ENCODE measurements at places on chromosomes 7 and 10.
A peak's percentile ranks its signal among the peaks of the same experiment; 100 is the strongest.

DNA sequence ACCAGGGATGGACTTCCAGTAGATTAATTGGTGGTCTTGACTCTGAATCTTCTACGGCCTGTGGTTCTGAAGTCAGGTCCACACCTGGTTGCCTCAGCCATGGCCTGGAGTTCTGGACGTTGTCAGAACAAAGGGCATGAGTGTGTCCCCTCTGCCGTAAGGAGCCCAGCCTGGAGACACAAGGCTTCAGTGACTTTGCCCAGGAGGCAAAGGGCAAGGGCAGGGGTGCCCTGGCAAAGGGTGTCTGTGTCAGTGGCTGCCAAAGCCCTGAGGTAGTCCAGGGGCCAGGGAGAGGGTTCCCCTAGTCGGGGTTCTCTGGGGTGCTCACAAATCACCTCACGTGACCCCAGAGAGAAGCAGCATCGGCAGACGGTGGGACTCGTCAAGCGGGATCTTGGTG, 273.2 kb upstream of the ZNF32 start:
- peaks cover 3% of the 10 kb centered on the region for H3K27me3 ChIP-seq
- peaks cover 13% of the 10 kb centered on the region for H3K36me3 ChIP-seq
- no peak for DNase-seq
- H3K4me1 ChIP-seq, result no peaks in the 10 kb centered on the region
- H3K4me3 ChIP-seq, result no peak overlapping the region

DNA sequence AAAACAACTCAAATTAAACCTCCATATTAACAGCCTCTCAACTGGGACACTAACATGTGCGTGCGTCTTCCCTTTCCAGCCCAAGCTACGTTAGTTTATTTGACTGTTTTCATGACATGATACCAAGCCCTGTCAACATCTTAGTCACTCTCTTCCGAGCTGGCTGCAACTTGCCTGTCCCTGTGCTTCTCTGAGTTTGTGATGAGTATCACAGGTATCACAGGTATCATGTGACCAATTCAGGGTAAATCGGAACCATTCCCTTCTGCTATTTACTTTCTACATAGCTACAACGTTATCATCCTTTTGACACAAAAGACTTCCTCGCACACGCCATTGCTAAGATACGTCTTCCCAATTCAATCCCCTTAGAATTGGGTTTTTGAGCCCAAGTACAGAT, 70.2 kb downstream of the CAV1 start:
- DNase-seq, result no peak
- H3K27ac ChIP-seq, result no peak overlapping the region
- H3K4me3 ChIP-seq, result no peak overlapping the region
- no peaks in the 10 kb centered on the region for H3K27me3 ChIP-seq
- no peaks in the 10 kb centered on the region for H3K36me3 ChIP-seq

DNA sequence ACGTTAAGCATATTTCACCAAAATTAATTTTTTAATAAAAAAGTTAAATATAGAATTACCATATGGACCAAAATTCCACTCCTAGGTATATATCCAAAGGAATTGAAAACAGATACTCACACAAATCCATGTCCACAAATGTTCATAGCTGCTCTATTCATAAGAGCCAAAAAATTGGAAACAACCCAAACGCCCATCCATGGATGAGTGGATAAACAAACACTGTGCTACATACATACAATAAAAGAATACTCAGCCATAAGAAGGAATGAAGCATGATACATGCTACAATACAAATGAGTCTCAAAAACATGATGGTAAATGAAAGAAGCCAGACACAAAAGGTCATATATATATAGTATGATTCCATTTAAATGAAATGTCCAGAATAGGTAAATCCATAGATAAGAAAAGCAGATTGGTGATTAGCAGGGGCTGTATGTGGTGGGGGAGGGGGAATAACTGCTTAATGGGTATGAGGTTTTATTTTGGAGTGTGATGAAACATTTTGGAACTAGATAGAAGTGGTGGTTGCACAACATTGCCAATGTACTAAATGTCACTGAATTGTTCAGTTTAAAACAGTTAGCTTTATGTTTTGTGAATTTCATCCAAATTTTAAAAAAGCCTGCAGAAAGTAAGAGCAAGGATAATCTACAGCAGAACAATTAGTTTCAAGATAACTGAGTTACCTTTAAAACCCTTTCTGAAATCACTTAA, 101.2 kb upstream of the EFCAB10 start:
- H3K4me1 ChIP-seq, result peaks cover 79% of the 10 kb centered on the region
- H3K36me3 ChIP-seq, result peaks cover 13% of the 10 kb centered on the region
- H3K4me3 ChIP-seq, result no peak overlapping the region
- peak overlapping the region; percentile 79 for H3K27ac ChIP-seq
- no peak for DNase-seq

GRCh38 chr7:158849768-158850544, 6.4 kb upstream of the DYNC2I1 start:
- H3K27me3 ChIP-seq, result peaks cover 6% of the 10 kb centered on the region
- no peak for DNase-seq
- H3K4me3 ChIP-seq, result no peak overlapping the region
- H3K4me1 ChIP-seq, result peaks cover 14% of the 10 kb centered on the region
- peaks cover 26% of the 10 kb centered on the region for H3K36me3 ChIP-seq

DNA sequence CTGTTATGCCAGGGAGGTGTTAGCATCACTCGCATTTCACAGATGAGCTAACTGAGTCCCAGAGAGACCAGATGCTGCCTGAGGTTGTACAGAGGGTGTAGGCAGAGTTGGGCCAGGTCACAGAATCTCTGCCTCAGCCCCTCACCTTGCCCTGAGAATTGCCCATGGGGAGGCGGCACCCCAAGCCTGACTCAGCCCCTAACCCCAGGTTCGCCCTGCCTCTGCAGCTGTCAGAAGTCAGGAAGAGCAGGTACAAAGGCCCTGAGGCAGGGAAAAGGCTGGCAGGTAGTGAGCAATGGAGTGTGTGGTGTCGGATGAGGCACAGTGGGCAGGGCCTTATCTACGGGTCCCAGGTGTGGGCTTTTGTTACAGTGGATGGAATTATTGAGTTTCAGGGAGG, 79.4 kb downstream of the MYL10 start:
- H3K36me3 ChIP-seq, result peaks cover 17% of the 10 kb centered on the region
- no peaks in the 10 kb centered on the region for H3K4me1 ChIP-seq
- H3K27ac ChIP-seq, result no peak overlapping the region
- no peaks in the 10 kb centered on the region for H3K27me3 ChIP-seq
- H3K4me3 ChIP-seq, result no peak overlapping the region

GRCh38 chr10:71969929-71970328, 5.7 kb downstream of the CHST3 start:
- H3K27ac ChIP-seq, result no peak overlapping the region
- H3K36me3 ChIP-seq, result no peaks in the 10 kb centered on the region
- H3K4me3 ChIP-seq, result no peak overlapping the region

DNA sequence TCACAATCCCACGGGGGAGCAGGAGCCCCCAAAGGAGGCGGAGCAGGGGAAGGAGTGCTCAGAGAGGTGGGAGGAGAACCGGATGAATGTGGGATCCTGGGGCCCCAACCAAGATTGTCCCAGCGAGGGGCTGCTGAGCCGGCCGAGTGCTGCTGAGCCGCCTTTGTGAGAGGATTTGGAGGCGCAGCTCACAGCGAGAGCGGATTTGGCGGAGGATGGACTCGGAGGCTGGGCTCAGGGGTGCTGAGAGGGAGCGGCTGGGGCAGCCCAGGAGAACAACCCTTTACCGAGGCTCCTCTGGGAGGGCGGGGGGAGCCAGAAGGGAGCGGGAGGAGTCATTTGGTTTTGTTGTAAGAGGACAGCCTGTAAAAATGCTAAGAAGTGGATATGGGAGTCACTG, 23.0 kb downstream of the GHRHR start:
- no peak overlapping the region for H3K27ac ChIP-seq
- peak; percentile 45 for DNase-seq
- H3K4me3 ChIP-seq, result peak overlapping the region; percentile 38
- H3K4me1 ChIP-seq, result peaks cover 73% of the 10 kb centered on the region
- H3K36me3 ChIP-seq, result no peaks in the 10 kb centered on the region

GRCh38 chr10:61410353-61411070, 42.7 kb downstream of the TMEM26 start:
- no peak overlapping the region for H3K4me3 ChIP-seq
- H3K27ac ChIP-seq, result no peak overlapping the region
- no peaks in the 10 kb centered on the region for H3K36me3 ChIP-seq
- H3K27me3 ChIP-seq, result no peaks in the 10 kb centered on the region

DNA sequence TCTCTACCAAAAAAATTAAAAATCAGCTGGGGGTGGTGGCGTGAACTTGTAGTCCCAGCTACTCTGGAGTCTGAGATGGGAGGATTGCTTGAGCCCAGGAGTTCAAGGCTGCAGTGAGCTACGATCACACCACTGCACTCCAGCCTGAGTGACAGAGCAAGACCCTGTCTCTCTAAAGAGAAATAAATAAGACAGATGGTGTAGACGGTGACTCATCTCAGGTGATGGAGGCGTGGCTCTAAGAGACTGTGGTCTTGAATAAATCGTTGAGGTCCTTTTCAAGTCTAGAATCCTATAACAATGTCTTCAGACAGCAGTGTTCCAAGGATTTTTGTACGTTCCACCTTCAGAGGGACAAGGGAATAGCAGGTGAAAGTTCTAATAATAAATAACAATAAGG, 53.8 kb upstream of the PFKFB3 start:
- no peaks in the 10 kb centered on the region for H3K36me3 ChIP-seq
- peaks cover 5% of the 10 kb centered on the region for H3K27me3 ChIP-seq
- peaks cover 38% of the 10 kb centered on the region for H3K4me1 ChIP-seq
- DNase-seq, result no peak
- no peak overlapping the region for H3K27ac ChIP-seq

GRCh38 chr7:30144657-30145306, 10.0 kb downstream of the MTURN start:
- no peak for DNase-seq
- H3K27me3 ChIP-seq, result no peaks in the 10 kb centered on the region
- H3K4me1 ChIP-seq, result 0 out of 2 replicates have a peak, but pooled peaks cover 3% of the 10 kb centered on the region

DNA sequence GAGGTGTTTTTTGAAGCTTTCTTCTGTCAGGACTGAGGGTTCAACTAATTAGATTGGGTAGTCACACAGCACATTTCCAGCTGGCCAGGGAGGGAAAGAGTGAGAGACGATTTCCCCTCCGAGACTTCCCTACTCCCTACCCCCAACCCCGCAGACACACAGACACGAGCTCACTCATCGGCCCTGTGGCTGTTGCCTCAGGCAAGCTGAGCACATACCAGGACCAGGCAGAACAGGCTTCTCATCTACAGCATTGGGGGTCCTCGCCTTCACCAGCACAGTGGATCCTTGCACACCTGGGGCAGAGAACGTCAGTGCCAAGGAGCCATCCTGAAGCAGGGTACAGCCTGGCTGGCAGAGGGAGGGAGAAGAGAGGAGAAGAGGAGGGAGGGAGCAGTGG, 144.1 kb downstream of the TMEM178B start:
- no peak for DNase-seq
- H3K4me1 ChIP-seq, result peaks cover 60% of the 10 kb centered on the region
- no peak overlapping the region for H3K4me3 ChIP-seq
- no peaks in the 10 kb centered on the region for H3K36me3 ChIP-seq

DNA sequence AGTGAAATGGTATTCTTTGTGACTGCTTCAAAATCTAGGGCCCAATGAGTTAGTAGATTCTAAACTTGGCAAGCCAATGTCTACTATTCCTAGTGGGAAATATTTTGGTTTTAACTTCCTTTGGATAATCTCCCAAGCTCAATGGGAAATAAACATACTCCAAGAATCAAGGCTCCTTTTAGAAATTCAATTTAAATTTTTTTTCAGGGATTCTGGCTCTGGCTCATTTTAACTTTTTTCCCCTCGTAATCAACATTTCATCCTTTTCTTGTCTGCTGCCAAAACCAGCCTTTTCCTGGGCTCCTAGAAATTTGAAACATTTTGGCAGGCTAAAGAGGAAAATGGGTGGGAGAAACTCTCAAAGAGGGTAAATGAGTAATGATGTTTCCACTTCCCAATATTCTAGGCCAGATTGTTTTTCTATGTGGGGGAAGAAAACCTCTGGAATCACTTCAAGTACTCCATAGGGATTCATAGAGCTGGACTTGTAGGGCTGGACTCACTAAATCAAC, 85.6 kb upstream of the AGR3 start:
- peaks cover 10% of the 10 kb centered on the region for H3K36me3 ChIP-seq
- H3K4me3 ChIP-seq, result no peak overlapping the region
- H3K27me3 ChIP-seq, result no peaks in the 10 kb centered on the region
- no peak for DNase-seq
- peaks cover 11% of the 10 kb centered on the region for H3K4me1 ChIP-seq

- H3K36me3 ChIP-seq, result peaks cover 3% of the 10 kb centered on the region
- DNase-seq, result no peak
- no peaks in the 10 kb centered on the region for H3K4me1 ChIP-seq
- peak overlapping the region; percentile 70 for H3K27ac ChIP-seq
- no peaks in the 10 kb centered on the region for H3K27me3 ChIP-seq
These were observed 7.6 kb downstream of the HACD1 start for GRCh38 chr10:17609523-17610079.

DNA sequence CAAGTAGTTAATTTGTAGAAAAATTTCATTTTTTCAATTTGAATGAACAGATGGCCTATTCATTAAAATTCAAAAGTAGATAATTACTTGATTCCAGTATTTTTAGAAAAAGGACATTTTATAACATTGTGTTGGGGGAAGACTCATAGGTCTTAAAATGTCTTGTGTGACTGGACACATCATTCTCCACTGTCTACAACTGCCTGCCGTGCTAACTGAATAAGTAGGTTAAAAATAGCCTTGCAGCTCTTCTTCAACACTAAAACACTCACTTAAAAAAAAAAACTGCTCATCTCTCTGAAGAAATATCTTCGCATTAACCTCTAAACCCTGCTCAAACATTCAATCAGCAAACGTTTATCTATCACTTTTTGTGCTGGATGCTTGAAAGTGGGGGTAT, 253.8 kb downstream of the CSTF2T start:
- H3K36me3 ChIP-seq, result no peaks in the 10 kb centered on the region
- no peak overlapping the region for H3K27ac ChIP-seq
- H3K27me3 ChIP-seq, result no peaks in the 10 kb centered on the region
- DNase-seq, result no peak
- H3K4me3 ChIP-seq, result no peak overlapping the region

GRCh38 chr10:8039321-8039881, 15.1 kb upstream of the GATA3 start:
- no peak overlapping the region for H3K27ac ChIP-seq
- peaks cover 2% of the 10 kb centered on the region for H3K36me3 ChIP-seq
- peaks cover 62% of the 10 kb centered on the region for H3K4me1 ChIP-seq
- peak overlapping the region; percentile 19 for H3K4me3 ChIP-seq

DNA sequence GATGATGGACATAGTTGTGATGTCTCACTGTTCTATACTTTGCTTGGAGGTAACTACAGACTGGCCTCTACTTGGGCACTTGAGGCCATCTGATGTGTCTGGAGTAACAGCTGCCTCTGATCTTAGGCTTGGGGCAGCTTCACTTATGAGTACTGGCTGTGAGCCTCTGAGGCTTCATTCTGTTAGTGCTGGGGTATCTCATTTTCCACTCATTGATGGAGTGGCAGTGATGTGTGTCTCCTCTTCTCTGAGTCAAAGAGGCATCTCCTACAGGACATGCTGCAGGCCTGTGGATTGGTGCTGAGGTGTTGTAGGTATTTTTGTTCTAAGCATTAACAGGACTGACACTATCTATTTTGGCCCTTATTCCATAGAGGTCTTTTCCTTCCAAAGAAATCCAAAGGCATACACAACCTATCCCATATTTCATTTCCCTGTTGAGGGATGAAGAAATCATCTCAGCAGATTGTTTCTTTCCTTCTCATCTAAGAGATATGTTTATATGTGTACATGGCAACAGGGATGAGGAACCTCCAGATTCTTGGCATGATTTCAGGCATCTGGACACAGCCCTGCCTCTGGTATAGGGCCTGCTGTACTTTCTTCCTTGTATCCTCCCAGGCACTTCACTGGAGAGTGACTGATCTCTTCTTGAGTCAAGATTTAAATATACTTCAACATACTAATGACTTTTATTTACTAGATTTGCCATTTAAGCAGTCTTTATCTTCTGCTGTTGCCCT, 65.7 kb upstream of the NOBOX start:
- H3K4me3 ChIP-seq, result no peak overlapping the region
- H3K4me1 ChIP-seq, result no peaks in the 10 kb centered on the region
- H3K27me3 ChIP-seq, result no peaks in the 10 kb centered on the region
- DNase-seq, result no peak
